ENCODE measurements at places on chromosomes 3 and 15.

DNA sequence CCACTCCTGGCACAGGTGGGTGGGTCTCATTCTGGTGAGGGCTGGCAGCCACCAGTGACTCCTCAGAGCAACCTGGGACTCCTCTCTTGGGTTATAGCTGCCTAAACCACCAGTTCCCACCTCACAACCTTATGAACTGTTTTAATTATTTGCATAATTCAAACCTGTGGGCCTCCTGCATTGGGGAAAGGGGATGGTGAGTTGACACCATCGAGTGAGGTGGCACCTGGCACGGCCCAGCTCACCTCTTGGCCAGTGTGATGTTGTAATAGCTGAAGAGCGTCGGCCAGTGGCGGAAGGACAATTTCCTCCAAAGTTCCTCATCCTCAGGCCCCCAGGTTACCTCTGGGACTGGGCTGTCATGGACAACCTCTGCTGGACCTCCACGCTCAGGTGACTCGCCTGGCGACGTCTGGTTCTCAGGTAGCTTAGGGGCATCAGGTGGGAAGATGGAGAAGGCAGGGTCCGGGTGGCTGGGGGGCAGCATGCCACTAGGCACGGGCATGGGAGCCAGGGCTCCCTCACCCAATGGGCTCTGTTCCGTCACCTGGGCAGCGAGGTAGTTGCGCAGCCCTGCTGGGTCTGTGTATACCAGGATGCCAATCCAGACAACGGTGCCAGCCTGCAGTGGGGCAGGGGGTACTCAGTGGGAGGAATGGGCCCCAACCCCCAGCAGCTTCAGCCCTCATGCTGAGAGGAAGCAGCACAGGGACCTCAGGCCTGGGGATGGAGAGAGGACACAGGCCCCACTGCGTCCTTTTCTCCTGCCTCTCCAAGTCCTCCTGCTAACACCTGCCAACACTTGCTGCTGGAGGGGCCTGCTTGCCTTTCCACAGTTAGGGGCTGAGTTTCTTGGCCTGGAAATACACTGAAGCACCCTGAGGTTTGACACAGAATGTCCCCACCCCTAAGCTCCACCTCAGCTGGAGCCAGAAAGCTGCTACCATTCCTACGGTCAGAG is 38.5 kb downstream of the PTPN23 start:
- no peak for DNase-seq

DNA sequence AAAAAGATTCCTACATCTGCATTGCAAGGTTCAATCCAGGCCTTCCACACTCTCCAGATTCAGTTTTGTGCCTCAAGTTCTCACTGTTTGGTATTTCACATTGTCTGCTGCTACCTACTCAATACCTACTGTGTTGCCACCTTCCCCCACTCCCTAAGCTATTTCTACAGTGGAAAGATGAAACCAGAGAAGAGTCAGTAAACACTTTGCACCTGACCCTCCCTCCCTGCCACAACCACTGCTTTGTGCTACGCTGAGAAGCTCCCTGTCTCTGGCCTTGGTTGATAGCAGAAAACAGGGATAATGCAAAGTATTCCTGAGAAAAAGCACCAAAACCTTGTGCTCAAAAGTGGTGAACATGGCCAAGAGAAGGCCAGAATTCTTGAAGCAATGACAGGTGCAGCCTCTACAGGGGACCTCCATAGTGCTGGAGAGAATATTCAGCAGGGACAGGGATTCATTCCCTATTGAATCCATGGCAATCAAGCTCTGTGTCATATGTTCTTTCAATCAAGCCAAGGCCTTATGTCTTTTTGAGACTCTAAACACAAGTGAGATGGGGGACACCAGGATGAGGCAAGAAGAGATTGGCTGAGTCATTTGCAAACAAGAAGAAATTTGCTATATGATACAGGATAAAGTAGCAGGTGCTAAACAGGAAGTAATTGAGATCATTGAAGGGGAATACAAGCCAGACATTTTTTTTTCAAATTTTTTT is 83.5 kb upstream of the LIPC start:
- no peak for DNase-seq

DNA sequence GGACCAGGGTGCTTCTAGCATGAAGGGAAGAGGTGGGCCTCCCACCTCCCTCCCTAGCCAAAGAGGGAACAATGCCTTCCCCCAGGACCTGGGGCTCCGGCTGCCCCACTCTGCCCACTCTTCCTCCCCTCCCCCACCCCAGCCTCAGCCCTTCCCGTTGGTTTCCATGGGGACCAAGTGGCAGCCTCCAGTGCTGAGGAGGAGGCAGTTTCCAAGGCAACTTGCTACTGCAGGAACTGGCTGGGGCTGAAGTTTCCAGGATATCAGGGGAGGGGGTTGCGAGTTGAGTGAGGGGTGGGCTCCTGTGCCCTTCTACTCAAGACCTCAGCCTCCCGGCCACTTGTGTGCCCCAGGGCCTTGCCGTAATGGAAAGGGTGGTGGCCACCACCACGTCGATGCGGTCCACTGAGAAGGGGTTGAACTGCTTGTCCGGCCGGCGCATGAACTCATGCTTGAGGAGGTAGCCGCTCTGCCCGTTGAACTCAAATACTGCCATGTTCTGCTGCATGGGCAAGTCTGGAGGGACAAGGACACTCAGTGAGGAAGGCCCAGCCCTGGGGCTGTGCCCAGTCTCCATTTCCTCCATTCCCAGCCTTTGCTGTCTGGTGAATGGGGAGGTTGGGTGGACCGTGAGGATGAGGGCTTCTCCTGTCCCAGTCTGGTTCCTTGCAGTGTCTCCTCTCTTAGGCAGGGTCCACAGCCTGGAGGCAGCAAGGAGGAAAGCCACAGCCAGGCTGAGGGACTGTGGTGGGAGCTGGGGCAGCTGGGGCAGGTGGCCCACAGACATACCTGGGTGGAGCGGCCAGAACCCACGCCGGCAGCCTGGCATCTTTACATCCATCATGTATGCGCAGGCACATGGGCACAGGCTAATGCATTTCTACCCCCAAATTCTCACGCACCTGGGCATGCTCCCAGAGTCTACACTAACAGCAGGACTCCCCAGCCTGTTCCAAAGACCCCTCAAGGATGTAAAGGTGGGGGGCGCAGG is 11.3 kb upstream of the ANKRD63 start:
- DNase-seq: no peak

DNA sequence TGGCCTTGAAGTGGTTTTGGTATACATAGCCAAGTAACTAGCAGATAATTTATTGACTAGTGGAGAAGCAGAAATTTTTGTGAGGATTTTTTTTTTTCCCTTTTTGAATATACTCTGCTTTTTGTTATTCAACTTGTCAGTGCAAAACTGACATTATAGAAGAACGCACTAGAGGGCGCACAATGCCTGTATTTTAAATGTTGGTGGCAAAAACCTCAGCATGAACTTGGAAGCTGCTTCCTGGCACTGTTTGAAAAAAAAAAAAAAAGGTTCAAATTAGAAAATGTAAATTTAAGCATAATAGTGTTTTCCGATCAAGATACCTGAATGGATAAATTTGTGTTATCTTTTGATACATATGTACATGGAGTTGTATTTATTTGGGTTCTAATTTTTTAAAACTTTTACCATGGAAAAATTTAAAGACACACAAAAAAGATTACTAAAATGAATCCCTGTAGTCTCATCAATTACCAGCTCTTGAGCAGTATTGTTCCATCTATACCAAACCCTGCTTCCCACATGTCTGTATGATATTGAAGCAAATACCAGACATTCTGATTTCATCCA is 56.0 kb downstream of the SLC25A26 start:
- DNase-seq: peak; percentile 73

DNA sequence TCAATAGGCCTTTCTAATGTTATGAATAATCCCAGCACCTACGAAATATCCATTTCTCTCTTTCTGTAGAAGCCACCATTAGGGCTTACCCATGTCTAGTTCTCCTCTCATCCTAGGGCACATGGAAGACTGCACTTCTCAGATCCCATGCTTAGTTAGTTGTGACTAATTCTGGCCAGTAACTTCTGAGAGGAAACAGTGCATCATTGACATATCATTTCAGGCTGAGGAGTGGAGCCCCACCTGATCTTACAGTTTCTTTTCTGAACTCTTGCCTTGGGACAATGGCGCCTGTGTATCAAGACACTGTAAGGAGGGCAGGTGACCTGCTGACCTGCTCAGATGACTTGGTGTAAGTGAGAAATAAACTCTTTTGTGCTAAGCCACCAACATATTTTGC is 39.4 kb upstream of the TBL1XR1 start:
- no peak for DNase-seq

DNA sequence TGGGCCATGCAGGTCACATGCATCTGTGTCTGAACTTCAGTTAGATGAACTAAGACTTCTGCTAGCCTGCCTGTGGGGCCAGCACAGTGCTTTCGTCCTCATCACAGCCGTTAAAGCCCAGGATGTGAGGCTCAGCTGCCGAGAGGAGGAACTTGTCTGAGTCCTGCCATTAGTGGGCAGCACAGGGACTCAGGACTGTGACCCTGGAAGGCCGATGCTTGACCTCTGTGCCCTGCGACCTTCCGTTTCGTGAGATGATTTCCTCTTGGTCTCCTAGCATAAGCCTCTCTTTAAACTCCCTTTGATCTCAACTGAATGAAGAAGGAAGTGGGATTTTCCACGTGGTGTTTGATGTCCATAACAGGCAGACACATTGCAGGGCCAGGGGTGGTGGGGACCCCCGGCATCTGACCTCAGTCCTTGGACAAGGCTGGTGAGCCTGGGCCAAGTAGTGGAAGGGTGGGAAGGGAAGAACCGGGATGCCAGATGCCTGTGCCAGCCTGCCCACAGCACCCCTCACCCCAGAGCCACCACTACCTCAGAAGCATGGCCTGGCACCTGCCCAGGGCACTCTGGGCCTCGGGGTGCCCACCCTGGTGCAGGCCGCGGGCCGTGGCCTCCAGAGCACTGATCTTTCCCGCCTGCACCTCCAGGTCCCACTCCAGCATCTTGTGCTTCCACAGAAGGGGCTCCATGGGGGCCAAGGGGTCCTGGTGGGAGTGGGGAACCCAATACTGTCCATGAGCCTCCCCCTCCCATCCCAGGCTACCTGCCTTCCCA is 21.6 kb downstream of the PLA2G4B start:
- DNase-seq: no peak

- no peak for DNase-seq
Observed at GRCh38 chr3:154040283-154040682, 80.9 kb upstream of the ARHGEF26 start.

- DNase-seq: peak; percentile 59
Observed at GRCh38 chr3:184727357-184728009, 15.6 kb upstream of the MAGEF1 start.

GRCh38 chr15:68525815-68526214 is 53.0 kb upstream of the CORO2B start:
- DNase-seq: no peak

DNA sequence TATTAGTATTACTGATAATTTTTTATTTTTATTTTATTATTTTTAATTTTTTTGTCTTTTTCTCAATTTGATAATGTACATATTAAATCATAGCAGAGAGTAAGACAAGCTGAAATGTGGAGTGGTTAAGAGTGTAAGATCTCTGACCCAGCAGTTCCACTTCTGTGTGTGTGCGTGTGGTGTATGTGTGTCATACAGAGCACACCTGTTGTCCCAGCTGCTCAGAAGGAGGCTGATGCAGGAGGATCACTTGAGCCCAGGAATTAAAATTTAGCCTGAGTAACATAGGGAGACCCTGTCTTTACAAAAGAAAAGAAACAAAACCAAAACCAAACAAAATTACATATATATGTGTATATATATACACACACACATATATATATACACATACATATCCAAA is 1.4 kb upstream of the CIDEC start:
- DNase-seq: no peak

GRCh38 chr15:96412045-96412905 is 81.8 kb downstream of the NR2F2 start:
- DNase-seq: no peak

- no peak for DNase-seq
Observed at GRCh38 chr3:15324379-15324808, 8.0 kb downstream of the SH3BP5 start.

DNA sequence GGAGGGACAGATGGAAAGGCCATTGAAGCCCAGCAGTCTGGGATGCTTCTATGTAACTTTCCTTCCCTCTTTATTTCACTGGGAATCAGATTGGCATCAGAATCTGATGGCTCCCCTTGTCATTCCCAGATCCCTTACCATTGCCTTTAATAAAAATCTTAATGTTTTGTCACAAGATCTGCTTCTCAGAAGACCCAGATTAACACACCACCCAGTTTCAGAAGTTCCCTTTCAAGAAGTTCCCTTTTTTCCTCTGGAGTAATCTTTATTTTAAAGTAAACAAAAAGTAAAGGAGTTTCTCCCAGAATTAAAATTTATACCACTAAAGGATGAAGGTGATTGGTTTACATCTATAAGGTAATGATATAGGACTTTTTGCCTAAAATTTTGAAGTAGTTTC is 76.4 kb downstream of the UBR1 start:
- no peak for DNase-seq

DNA sequence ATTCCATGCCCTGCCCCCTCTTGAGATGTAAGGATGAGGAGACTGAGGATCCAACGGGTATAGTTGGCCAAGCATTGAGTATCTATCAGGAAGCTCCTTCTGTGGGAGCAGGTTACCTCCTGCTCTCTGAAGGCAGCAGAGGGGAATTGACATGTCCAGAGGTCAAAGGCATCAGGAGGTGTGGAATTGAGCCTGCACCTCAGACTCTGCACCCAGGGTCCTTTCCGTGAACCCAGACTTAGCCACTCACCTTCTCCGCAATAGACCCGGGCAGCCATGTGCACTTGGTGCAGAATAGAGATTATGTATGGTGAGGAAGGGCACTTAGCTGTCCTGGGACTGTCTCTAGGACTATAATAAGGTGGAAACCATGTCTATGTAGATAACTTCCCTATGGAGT is 399.0 kb upstream of the TPM1 start:
- DNase-seq: no peak

- DNase-seq: no peak
Observed at GRCh38 chr3:100269001-100269400, 8.2 kb downstream of the TBC1D23 start.

GRCh38 chr3:71380096-71380495 is 203.4 kb downstream of the FOXP1 start:
- no peak for DNase-seq

GRCh38 chr15:40163657-40164416 is 3.0 kb downstream of the BUB1B start:
- no peak for DNase-seq
